ENCODE measurements at places on chromosomes 13 and 19. TPM values are rescaled to one million over a fixed set of nuclear protein-coding genes. Genes with fewer than 3 reads are reported as not detected.

C19orf33 gene
- total RNA-seq: 182 TPM

BST2 gene
- total RNA-seq: 6.6 TPM

DDX39A gene
- 118 TPM for total RNA-seq

CCDC61 gene
- 8.4 TPM for total RNA-seq

FCGBP gene
- 254 TPM for total RNA-seq

CEACAM16 gene
- total RNA-seq: not detected

TTYH1 gene
- total RNA-seq: 11.4 TPM

ZNF793 gene
- 8.4 TPM for total RNA-seq

FPR1 gene
- total RNA-seq: 1.7 TPM

PRTN3 gene
- total RNA-seq: not detected

IRF2BP1 gene
- total RNA-seq: 36.9 TPM

ZNF541 gene
- total RNA-seq: 0.51 TPM

GPX4 gene
- total RNA-seq: 341 TPM

PROZ gene
- not detected for total RNA-seq

CBARP gene
- 5.6 TPM for total RNA-seq
